ENCODE measurements at places on chromosomes 1 and 21.

DNA sequence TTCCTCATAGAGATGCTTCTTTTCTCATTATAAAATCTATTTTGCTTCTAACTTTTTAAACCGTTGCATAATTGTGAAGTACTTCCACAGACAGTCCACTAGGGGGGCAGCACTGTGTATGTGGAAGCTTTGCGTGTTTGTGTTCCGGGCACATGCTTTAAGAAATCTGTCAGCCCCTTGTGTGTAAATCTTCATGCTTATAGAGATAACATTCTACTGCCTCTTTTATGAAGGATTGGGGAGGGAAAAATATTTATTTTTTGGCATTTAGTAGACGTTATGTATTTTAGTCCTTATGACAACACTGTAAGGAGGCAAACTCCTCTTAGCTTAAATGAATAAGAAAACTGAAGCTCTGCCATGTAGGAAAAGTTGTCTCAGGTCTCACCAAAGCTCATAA lies 157.3 kb upstream of the PTGFR start:
- peak; percentile 10 for DNase-seq

- peak; percentile 28 for DNase-seq
Measured at GRCh38 chr1:21534674-21535378, 25.6 kb downstream of the ALPL start.

DNA sequence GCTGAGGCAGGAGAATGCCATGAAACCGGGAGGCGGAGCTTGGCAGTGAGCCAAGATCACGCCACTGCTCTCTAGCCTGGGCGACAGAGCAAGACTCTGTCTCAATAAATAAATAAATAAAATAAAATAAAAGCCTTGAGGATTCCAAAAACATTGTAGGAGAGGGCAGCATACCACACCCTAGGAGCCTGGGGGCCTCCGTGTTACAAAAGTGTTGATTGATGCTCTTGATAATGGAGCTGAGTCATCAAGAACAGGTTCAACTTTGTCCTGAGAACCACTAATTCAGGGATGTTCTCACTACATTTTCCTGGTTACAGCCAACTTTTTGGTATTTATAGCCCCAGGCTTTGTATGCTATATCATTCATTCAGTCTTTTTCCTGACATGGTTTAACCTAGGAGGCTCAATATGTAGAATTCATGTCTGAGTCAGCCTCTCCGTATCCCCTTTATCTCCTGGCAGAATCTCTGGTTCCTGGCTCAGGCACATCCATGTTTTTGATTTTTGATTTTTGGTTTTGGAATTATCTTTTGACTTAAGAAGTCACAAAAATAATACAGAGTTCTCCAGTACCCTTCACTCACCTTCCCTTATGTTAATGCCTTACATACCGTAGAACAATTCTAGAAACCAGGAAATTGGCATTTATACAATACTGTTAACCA lies 69.4 kb downstream of the LRRC8D start:
- DNase-seq = no peak

DNA sequence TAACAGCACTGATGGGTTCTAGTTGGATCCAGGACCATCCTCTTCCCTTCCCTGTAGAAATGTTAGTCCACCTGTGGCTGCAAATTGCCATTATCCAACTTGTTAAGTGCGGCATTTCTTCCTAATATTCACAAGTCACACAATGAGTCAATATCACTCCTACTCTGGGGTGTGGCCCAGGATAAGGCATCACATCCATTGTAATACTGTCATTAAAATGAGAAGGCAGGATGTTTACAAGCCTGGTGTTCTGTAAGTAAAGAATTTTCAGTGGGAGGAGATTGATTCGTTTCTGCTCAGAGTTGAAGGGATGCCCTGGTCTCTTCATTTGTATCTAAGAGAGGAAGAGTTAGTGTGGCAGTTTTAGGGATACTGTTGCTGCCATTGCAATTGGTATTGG lies 18.1 kb upstream of the ARHGAP29 start:
- DNase-seq = no peak

- DNase-seq = no peak
Measured at GRCh38 chr1:222654849-222655248, 37.0 kb downstream of the MIA3 start.

GRCh38 chr1:21331752-21332478 lies 41.7 kb upstream of the ECE1 start:
- DNase-seq = no peak

GRCh38 chr1:56123421-56123820 lies 455.9 kb downstream of the PLPP3 start:
- no peak for DNase-seq

DNA sequence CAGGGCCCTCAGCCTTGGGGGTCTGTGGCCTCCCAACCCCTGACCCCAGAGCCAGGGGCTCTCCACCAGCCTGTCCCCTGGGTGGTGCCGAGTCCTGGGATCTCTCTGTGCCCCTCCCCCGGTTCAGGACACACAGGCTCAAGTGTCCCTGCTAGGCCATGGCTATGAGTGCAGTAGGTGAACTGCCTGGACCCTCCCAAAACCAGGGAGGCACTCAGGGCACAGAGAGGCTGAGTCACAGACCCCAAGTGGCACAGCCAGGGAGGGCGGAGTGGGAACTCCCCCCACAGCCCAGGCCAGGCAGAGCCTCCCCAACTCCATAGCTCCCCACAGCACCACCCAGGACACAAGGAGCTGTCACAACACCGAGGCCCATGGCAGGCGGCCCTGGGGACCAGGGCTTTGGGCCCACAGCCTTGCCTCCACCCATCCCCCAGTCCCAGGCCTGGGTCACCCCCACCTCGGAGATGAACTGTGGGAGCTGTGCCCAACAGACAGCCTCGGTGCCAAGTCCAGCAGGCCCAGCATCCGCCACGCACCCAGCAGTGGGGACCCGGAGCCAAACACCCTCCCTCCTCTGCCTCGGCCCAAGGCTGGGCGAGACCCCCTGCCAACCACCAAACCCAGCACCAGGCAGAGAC lies 3.2 kb downstream of the DVL1 start:
- no peak for DNase-seq

GRCh38 chr1:18951818-18952391 lies 4.6 kb downstream of the IFFO2 start:
- DNase-seq = no peak

- DNase-seq = no peak
Measured at GRCh38 chr1:12600880-12601633, 17.0 kb downstream of the DHRS3 start.

DNA sequence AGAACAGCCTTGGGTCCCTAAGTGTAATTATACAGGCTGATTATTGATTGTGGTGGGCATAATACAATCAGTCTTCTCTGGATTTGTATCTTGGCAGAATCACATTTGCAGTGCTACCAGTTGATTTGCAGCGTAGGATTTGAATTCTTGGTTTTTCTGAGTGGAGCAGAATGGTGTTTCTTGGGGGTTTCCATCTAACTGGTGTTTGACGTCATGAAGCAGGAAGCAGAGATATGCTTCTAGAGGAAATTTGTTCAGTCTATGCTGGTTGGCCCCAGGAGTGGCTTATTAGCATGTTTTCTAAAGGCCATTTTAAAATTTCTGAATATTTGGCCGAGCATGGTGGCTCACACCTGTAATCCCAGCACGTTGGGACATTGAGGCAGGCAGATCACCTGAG lies 3.4 kb downstream of the CTTNBP2NL start:
- no peak for DNase-seq

DNA sequence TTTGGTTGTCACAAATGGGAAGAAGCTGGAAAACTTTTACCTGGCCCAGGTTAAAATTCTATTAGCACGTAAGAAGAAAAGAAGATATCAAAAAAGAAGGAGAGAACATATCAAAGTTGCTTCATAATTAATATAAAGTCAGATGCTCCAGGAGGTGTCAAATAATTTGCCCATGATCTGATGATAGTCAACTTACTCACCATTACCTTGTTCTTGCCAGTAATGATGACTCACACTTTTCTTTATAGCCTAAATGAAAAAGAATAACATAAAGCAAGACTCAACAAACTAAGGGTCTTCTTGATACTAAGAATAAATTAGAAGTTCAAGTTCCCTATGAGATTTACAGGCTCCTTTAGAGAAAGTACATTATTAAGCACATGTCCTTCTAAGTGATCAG lies 580.4 kb downstream of the TTLL7 start:
- no peak for DNase-seq

DNA sequence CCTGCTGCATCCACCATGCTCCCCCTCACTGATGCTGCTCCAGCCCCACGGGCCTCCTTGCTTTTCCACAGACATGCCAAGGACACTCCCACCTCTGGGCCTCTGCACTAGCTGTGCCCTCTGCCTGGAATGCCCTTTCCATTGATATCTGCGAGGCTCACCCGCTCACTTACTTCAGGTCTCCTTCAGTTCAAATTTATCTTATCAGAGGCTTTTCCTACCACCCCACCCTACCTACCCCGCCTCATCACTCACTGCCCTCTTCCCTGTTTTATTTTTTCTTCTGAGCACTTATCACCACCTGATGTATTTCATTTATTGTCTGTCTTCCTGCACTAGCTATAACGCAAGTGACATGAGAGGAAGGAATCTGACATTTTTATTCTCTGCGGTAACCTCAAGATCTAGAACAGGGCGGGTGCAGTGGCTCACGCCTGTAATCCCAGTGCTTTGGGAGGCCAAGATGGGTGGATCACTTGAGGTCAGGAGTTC lies 7.0 kb downstream of the HSPG2 start:
- no peak for DNase-seq

DNA sequence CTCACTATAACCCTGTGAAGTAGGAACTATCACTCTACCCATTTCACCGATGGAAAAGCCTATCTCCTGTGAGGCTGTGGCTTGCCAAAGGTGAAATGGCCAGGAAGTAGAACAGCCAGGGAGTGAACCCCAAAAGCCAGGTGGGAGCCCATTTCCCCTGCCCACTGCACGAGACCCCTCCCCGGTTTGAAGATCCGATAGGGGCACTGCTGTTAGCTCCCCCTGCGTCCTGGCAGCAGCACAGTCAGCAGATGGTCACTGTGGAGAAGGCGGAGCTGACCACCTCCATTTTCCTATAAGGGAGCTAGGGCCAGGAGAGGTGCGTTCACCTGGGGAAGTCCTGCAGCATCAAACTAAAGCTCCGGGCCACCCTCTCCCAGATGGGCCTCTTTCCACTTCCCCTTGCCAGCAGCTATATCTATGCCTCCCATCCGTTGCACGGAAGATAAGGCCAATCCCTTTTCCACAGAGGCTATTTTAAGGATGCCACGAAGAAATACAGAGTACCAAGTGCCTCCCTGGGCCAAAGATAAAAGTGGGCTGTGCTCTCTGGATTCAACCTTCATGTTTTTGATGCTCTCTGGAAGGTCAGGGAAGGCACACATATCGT lies 7.8 kb downstream of the ERG start:
- DNase-seq = no peak

GRCh38 chr1:3312898-3313575 lies 141.4 kb upstream of the ARHGEF16 start:
- DNase-seq = peak; percentile 84

GRCh38 chr1:43430831-43431230 lies 22.9 kb downstream of the HYI start:
- no peak for DNase-seq

GRCh38 chr1:160167580-160167979 lies 16.2 kb downstream of the ATP1A4 start:
- DNase-seq = no peak

- DNase-seq = no peak
Measured at GRCh38 chr1:33902486-33903209, 38.8 kb downstream of the HMGB4 start.

DNA sequence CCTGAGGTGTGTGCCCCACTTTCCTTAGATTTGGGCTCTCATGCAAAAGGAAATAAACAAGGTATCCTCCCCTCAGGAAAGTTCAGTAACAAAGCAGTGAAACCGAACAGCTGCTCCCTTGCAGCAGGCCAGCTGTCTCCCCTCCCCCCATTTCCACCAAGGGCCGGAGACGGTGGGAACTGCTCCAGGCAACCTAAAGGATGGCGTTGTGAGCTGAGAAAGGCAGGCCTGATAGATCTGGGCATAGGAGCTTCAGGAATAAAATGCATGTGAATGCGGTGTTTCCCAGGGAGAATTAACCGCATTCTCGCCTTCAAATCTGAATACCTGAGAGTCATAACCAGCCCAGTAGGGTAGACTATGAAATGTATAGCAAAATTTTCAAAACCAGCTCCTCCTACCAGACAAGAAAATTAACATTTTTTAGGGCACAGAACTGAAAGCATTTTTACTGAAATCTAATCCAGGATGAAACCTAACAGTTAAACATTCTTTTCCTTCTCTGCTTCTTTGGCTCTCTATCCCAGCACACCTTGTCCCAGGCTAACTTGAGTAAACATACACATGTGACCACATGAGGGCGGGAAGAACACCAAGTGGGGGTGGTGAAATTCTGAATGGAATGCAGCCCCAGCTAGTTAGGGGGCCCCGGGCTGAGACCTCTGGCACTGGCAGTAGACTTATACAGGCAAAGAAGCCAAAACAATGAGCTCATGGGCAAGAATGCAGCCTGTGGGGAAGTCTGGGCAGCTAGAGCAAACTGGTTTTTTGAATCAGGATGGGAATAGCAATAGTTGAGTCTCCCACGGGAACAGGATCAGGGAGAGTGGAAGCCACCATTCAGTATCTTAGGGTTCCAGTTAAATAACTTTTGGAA lies 11.5 kb downstream of the MCL1 start:
- no peak for DNase-seq

DNA sequence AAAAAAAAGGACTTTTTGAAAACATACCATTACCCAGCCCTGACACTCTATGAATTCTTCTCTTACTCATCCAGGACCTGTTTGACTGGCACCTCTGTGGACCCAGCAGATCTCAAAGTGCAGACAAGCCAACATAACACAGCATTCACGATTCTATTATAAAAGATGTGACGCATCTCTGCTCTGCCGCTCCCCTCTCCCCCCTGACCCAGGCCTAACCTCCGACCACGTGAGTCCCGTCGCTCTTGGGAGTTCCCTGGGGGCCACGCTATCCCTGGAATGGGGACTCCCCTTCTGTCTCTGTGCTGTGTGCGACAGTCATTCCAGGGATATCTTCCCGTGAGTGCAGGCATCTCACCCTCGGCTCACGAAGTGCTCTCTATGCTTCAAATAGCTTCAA lies 21.1 kb downstream of the LRRC38 start:
- no peak for DNase-seq

DNA sequence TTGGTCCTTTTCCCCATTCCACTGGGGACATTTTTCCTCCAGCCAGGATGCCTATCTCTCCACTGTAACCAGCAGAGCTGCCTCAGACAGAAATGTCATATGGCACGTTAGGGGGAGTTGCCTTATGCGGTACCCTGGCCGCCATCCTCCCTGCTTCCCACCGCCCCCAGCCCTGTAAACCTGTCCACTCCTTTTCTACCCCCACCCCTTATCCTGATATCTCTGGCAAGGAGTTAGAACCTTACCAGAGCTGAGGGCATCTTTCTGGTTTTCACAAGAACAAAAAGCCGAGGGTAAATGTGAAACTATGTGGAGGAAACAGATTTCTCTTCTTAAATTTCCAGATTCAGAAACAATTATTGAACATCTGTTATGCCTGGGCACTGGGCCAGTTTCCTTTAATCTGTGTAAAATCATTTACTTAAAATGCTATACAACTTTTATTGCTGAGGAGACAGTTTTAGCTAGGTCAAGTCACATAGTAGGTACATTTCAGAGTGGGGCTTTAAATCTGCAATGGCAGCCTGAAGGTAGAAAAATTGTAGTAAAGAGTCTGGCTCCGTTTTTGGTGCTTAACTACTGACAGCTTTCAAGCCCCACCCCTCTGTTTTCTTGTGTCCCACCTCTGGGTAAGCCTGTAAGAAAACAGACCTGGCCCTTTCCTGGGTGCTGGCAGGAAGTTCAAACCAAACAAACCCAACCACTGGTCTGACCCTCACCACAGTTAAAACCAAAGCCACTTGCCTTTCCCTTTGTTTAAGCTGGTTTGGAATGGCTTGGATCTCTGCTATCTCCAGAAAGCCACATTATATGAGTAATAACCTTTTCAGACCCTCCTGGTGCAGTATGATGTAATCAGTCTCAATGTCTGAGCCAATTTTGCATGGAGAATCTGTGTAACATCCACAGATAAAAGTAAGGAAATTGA lies 319.0 kb downstream of the HHAT start:
- no peak for DNase-seq
